ENCODE measurements at places on chromosomes 5 and 9.

DNA sequence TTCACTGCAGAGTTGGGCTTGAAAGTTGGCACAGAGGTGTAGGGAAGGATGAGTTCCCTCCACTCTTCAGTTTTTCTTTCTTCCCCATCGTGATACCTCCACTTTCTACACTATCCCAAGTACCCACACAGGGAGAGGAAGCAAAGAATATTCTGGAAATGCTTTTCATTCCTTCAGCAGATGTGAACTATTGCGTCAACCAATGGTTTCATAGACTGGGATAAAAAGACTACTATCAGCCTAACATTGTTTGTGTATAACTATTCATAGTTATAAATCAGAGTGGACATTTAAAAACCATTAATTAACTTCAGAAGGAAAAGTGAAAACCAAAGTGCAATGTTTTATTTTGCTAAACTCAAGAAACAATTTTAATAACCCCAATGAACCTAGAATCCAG lies 63.6 kb upstream of the MAMDC2 start:
- DNase-seq, result no peak

GRCh38 chr5:58501778-58502417 lies 10.7 kb downstream of the GAPT start:
- no peak for DNase-seq

DNA sequence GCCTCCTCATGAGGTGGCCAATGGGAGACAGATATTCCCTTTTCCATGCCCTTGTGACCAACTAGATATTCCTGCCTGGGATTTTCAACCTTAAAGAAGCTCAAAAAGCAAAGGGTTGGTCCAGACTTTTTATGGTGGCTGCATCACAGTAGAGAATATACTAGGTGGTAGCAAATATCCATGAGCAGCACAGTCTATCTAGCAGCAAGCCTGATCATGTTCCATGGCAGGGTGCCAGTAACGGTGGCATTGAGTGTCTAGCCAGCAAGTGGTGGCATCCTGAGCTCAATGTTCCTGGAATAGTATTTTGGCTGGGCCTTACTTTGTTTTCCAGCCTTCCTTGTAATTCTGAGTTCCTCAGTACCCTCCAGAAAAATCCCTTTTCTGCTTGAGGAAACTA lies 25.8 kb downstream of the CDC25C start:
- DNase-seq, result no peak

DNA sequence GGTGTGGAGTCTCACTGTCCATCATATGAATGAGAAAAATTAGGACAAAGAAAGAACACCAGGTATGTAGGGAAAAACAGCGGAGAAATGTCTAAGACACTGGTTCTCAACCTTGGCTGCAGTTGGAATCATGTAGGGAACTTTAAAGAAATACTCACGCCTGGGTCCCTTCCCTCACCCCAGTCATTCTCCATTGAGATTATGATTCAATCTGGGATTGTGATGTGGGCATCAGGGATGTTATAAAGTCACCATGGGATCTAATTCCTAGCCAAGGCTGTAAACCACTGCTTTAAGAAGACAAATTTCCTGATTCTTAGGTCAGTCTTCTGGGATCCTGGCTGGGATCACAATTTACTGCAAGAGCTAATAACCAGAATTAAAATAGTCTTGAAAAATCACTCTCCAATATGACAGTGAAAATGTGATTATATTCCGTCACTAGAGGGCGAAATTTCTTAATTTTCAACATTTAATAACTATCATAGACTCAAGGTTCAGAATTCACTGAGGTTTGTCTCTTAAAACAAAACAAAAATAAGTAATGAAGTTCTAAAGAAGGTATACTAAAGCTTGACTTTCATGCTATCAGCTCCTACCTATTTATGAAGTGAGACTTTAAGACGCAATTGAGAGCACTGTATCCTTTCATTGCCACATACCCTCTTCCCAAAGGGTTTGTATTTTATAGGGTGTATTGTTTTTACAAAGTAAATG lies 60.5 kb downstream of the GLDC start:
- peak; percentile 31 for DNase-seq

GRCh38 chr9:935348-935965 lies 41.0 kb upstream of the DMRT3 start:
- DNase-seq, result no peak

GRCh38 chr5:136073714-136074529 lies 45.1 kb downstream of the TGFBI start:
- no peak for DNase-seq

- DNase-seq, result no peak
These were observed 637 bp upstream of the SMC5 start for GRCh38 chr9:70257991-70258691.

DNA sequence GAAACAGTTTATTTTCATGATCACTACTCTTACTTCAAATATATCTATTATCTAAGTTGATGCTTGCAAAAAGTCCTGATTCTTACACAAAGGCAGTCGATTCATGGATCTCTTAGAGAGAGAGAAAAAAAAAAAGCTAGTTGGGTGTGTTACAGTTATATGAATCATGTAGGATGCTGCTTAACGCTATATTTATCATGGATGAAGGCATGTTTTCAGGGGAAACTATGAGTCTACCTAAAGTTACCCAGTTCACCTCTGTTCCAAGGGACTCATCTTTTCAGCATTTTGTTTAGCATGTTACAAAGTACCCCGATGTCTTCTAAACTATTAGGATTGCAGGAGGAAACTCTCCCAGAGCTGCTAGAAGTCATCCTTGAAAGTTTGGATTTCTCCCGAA lies 13.5 kb downstream of the TMC1 start:
- DNase-seq, result no peak

DNA sequence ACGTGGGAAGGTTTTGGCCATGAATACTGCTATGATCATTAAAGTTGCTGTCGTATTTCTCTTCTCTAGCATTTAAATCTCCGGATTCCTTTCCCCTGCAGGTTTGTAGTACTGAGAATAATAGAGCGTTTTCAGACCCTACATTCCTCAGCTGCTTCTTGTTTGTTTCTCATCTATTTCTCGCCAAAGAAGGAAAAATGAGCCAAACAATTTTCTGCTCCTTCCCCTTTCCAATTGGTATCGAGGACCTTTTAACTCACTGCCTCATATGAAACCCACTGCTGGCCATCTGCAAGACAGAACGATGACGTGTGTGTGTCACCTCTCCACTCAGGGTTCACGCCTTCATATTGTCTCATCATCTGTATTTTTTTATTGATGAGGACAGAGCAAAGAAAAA lies 689.4 kb upstream of the WWC1 start:
- no peak for DNase-seq

DNA sequence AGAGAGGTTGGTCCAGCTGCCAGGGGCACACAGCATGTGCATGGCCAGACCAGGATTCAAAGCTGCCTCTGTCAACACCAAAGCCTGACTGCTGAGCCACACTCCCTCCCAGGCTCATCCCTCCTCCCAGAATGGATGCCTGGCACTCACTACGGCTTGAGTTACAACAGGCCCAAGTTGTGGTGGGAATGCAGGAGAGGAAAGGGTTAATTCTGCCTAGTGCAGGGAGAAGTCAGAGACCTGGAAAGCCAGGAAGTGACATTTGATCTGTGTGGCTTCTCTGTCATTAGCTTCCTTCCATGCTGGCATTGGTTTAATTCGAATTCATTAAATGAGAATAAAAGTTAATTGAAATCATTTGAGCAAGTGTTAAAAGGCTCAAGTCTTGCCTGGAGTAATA lies 150.0 kb downstream of the NSG2 start:
- no peak for DNase-seq

DNA sequence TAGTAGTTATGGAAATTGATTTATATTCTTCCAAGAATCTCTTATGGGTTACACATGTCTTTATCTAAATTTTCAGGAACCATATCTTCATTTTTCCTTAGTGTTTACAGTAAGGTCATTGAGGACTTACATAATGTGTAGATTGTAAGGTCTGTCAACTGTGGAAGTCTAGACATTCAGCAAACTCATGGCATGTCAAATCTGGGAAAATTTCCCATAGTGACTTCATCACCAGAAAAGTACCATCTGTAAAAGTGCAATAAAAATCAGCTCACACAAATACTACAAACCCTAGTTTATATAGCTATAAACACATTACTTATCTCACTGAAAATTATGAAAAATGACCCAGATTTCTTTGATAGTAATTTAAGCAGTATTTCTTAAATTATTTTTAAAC lies 419.4 kb downstream of the MTRR start:
- no peak for DNase-seq

DNA sequence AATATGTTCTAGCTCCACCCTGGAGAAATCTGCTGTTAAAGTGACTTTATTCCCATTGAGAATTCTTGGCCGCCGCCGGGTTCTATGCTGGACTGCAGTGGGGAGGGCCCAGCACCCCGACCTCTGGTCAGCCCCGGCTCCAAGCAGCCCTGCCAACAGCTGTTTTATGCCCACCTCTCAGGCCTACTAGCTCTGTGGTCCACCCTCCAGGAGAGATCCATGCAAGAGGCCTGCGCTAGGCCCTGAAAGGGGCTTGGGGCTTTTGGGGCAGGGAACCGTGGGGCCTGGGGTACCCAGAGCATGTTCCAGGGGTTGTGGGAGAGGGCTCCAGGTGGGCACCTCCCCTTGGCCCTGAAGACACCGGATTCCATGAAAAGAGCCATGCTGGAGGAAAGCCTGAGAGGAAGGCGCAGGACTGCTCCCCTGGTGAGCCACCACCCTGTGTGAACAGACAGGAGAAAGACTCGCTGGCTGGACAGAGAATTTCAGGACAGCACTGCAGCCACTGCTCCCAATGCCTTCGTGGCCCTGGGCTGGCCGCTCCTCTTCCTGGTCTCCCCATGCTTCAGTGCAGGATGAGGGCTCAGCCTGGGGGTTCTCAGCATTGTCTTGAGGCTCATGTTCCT lies 44.6 kb upstream of the RUFY1 start:
- DNase-seq, result no peak

- no peak for DNase-seq
These were observed 307.8 kb upstream of the PAPPA start for GRCh38 chr9:115845648-115846312.

GRCh38 chr9:133532937-133533668 lies 1.4 kb upstream of the ADAMTSL2 start:
- no peak for DNase-seq

DNA sequence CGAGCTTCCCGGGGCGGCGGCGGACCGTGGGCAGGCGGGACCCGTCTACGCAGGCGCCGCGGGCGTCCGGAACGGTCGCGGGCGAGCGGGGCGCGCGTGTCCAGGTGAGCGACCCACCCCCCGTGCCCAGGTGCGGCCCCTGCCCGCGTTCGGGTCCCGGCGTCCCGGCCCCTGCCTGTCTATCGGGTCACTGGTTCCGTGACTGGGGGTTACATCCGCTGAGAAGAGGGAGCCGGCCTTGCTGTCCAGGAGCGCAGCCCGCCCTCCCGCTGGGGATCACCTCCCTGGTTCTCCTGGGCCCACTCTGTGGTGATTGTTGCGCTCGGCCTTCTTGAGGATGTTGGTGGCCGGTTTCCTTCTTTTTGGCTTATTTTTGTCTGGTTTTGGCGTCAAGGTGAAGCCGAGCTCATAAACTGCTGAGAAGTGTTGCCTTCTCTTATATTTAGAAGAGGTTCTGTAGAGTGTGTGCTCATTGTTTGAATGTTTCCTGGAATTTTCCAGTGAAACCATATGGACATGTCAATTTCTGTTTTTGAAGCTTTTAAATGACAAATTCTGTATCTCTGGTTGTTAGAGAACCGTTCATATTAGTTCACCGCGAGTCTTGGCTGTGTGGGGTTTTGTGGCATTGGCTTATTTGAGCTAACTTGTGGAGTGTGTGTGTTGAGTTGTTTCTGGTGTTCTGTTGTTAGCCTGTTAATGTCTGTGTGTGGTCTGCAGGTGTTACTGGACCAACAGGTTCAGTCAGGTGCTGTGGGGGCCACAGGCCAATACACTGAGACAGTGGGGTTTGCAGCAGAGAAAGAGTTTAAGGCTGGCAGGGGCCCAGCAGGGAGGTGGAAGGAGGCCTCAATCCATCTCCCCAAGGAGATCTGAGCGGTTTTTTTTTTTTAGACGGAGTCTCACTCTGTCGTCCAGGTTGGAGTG lies 621 bp downstream of the CEP72 start:
- DNase-seq, result no peak

DNA sequence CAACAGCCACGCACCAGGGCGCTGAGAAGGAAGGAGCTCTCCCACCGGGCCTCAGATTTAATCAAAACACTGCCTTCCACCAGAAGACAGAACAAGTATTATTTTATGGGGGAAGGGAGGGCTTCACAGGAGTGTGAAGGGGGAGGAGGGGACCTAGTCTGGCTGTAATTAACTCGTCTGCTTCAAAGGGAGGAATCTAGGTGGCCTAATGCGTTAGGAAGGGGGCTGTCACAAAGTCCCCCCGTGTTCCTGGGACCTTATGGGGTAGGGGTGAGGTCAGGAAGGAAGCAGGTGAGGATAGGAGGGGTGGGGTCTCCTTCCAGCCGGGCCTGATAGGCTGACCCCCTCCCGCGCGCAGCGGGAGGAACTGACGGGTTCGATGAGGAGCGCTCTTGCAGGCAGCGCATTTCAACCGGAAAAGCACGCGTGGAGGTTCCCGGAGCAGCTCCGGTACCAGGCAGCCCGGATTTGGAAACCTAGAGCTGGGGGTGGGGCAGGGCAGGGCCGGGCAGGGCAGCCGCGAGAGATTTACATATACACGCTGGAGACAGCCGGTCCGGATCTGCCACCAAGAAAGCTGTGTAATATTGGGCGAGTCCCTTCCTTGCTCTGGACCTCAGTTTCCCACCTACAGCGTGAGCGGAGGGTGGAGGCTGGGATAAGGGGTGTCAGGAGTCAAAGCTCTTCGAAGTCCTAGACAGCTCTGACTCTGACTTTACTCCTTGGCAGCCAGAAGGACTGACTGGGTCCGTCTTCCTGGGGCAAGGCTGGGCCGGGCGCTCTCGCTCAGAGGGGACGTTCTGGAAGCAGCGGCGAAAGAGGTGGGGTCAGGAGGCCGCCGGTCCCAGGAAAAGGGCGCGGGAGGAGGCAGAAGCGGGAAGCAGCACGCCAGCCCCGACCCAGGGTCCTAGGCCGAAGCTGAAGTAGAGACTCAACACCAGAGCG lies 1.8 kb downstream of the SHB start:
- DNase-seq, result no peak

DNA sequence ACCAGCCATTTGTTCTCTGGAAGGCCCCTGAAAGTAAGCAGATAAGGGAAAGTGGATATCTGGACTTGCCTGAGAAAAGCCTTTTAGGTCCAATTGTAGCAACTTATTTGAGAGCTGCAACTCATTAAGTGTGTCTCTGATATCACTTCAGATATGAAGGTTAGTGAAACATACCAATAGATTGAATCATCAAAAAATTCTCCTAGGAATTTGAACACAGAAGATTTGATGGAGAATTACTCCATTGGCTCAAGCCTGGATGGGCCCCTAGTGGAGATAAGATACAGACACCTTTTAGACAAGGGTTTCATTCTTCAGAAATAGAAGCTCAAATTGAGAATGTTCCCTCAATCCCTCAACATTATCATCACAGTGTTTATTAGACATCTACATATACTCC lies 356.7 kb downstream of the NDUFS4 start:
- DNase-seq, result no peak

GRCh38 chr5:86532429-86532828 lies 85.3 kb upstream of the COX7C start:
- no peak for DNase-seq

GRCh38 chr9:81585191-81585763 lies 104.1 kb downstream of the TLE1 start:
- no peak for DNase-seq

Measured in forelimb muscle (tissue), 1 donor.